ENCODE measurements at places on chromosomes 16 and 17.
A peak's percentile ranks its signal among the peaks of the same experiment; 100 is the strongest.

- no peak for DNase-seq
These were observed 451.3 kb downstream of the PMP22 start for GRCh38 chr17:14813649-14814370.

GRCh38 chr16:72744076-72744793 lies 303.7 kb downstream of the ZFHX3 start:
- no peak for DNase-seq

- DNase-seq: no peak
These were observed 47.6 kb upstream of the CACNG4 start for GRCh38 chr17:66916946-66917345.

- DNase-seq: no peak
These were observed 32.7 kb downstream of the IFT140 start for GRCh38 chr16:1579214-1579613.

GRCh38 chr17:57536289-57536688 lies 208.8 kb downstream of the CCDC182 start:
- no peak for DNase-seq

DNA sequence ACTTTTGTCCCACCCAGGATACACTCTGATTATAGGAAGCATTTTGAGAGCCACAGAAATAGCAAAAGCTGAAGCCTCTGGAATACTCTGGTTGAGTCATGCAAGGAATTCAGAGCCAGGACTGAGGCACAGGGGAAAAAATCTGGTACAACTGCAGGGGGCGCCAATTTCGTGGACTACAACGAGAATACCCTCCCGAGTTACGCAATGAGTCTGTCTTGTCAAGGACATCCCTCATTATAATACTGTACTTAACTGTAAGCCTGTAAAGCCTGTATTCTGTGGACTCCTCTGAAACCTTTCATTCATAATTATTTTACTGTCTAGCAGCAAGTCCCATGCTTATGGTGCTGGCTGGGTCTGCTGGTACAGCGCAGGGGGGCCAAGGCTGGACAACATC lies 7.8 kb downstream of the HOXB1 start:
- DNase-seq: no peak

DNA sequence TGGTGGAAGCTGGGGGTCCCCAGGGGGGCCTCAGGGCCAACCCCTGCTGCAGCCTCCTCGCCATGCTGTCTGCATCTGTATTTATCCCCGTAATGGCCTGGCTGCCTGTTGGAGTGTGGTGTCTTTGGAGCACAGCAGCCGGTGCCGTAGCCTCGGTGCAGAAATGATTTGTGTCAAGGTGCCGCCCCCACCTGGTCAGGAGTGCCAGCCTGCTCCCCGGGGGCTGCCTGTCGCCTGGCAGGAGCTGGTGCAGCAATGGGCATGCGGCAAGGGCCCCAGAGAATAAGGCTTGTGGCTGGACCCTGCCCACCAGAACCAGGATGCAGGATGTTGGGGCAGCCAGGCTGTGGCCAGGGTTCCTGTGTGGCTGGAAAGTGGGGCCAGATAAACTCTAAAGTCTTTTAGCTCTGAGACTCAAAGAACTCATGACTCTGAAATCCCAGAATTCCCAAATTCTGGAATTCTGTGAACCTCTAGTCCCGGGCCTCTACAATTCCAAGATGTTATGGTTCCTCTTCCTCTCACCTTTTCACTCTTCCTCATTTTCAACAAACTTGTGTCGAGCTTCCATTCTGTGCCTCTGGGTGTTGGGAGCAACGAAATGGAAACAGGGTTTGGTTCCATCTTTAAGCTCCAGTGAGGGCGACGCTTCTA lies 5.9 kb downstream of the CPNE2 start:
- no peak for DNase-seq

GRCh38 chr17:50381920-50382319 lies 8.9 kb downstream of the EME1 start:
- no peak for DNase-seq

GRCh38 chr16:75648265-75649076 lies 898 bp downstream of the TERF2IP start:
- DNase-seq: peak; percentile 75

- no peak for DNase-seq
These were observed 5.0 kb upstream of the ALDH3A1 start for GRCh38 chr17:19753051-19753509.

DNA sequence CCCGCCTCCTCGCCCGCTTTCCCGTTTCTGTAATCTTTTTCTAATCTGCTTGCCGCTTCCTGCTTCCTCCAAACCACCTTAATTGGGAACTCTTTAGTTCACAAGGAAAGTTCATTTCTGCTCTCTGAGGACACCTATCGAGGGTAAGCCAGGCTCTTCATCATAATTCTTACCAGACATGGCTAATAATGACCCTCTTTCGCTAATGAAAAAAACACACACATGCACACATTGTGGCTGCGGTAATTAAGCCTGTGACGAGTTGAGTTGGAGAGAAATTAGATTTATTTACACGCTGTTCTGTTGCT lies 100.6 kb downstream of the ZNF423 start:
- no peak for DNase-seq

DNA sequence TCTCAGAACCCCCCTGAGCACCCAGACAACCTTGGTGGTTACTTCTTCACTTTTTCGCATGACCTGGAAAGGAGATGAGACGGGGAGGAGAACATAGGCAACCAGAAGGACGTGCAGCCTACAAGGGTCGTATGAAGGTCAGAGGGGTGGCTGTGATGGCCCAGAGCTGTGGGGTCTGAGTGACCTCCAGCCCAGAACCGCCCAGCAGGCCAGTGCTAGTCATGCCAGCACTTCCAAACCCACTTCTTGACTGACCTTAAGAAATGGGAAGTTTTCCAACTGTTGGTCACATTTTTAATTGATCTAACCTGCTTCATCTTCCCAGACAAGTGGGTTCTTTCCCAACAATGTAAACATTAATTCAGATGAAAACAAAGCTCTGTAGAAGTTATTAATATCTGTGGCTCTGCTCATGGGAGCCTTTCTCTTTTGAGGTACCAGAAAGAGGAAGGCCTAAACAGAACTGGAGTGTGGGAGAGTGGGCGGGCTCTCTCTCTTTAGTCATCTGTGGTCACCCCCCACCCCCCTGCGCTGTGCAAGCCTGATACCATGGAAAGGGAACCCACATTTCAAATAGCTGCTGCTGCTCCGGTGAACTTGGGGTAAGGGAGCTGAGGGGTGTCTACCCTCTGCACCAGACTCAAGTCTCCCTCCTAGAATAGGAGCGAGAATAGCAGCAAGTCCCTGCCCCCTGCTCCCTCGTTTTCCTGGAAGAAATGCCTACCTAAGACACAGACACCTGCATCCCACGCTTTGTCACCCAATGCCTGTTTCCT lies 101.6 kb downstream of the RAB11FIP4 start:
- no peak for DNase-seq

DNA sequence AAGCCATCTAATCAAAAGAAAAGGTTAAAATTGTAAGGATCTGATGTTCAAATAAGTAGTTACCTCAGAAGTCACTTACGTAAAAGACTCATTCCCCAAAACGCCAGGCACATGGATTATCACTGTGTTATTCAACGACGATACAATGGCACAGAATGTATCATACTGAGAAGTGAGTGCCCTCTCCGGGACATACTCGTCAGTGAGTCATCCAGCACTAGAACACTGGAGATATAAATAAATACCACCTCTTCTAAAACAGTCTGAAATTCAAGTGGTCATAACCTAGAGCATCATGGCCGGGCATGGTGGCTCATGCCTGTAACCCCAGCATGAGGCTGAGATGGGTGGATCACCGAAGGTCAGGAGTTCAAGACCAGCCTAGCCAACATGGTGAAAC lies 24.9 kb downstream of the USP31 start:
- DNase-seq: no peak

- no peak for DNase-seq
These were observed 465.9 kb upstream of the ERCC4 start for GRCh38 chr16:13453938-13454553.

GRCh38 chr17:8118769-8119580 lies 661 bp upstream of the ALOXE3 start:
- peak; percentile 89 for DNase-seq

DNA sequence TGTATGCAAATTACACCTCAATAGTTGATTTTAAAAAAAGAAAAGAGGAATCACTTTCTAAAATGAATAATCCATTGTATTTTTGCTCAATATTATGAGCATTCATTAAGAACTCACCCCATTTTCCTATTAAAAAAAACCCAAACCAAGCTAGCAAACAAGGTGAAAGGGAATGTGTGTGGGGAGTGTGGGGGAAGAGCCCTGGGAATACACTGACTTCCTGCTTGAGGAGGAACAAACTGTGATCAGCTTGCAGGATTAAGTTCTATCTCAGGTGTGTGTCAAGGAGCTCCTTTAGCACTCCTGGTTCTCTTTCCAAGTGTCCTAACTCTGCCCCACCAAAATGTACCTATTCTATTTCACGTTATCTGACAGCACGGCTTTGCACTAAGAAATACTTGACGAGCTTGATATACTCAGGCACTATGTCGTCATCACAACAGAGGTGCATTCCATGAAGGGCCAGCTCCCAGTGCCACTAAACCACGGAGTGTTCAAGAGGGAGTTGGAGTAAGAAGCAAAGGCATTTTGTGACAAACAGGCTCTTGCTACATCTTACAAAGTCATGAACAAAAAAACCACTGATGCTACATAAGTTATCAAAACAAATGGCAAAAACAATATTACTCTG lies 73.2 kb downstream of the MYH10 start:
- no peak for DNase-seq

- no peak for DNase-seq
These were observed 16.7 kb downstream of the RHOT1 start for GRCh38 chr17:32158870-32159585.

DNA sequence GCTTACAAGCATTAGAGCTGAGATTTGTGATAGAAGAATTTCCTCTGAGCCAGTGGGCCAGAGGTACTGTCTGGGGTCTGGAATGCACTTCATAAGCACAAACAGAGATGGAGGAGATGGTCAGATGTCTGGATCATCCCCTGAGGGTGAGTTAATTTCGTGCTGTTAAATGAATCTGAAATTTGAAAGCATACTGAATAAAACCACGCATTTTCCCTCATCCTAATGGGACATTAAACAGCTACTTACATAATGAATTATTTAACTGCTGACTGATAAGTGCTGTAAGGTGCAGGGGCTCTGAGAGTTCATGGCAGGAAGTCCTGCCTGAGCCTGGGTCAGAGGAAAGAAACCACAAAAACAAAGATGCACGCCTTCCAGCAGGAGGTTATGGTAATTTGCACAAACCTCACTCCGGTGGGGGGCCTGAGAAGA lies 136.3 kb upstream of the XYLT1 start:
- DNase-seq: no peak

GRCh38 chr17:69857412-69857835 lies 217.6 kb upstream of the KCNJ16 start:
- no peak for DNase-seq

- no peak for DNase-seq
These were observed 32.9 kb downstream of the SNX29 start for GRCh38 chr16:12009462-12009861.

- DNase-seq: no peak
These were observed 365.7 kb downstream of the NPIPA8 start for GRCh38 chr16:17970816-17971331.

- peak; percentile 44 for DNase-seq
These were observed 200.8 kb downstream of the PRKCB start for GRCh38 chr16:24036614-24037013.

DNA sequence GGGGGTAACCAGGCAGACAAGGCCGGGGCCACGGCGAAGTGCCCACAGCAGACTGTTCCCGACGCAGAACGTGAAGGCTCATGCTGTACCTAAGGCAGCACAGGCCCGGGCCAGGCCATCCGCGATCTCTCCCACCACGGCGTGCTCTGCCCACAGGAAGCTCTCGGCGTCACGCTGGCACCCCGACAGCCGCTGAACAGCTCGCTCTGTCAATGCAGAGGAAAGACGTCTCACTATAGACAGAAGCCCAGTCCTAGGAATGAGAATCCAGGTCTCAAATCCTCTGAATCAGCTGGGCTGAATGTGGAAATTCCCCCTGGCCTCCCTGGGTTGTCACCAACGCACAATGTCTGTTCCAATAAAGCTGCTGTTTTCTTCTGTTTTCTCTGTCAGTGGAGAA lies 21.4 kb downstream of the SERPINF1 start:
- no peak for DNase-seq

DNA sequence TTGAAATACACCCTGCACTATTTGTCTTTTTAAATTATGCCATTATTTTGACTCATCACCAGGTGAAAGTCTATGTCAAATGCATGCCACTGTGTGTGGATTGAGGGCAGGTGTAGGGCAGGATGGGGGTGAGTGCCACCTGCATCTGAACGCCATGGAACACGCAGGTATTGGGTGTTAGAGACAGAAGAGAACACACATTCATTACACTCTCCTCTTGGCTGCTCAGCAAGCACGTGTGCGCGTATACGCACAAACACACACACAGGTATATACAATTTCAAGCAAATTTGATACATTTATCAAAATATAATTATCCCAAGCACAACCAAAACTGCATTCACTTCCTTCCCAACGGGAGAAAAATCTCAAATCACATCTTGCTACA lies 268.9 kb downstream of the NTN1 start:
- no peak for DNase-seq

DNA sequence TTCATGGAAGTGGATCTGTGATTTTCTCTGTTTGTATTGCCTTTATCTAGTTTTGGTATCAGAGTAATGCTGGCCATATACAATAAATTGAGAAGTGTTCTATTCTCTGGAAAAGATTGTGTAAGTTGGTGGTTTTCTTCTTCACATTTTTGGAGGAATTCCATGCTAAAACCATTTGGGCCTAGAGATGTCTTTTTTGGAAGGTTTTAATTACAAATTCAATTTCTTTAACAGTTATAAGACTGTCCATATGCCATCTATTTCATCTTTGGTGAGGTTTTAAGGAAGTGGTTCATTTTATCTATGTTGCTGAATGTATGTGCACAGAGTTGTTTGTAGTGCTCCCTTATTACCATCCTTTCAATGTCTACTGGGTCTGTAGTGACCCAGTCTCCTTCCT lies 46.0 kb downstream of the CACNG1 start:
- DNase-seq: no peak

GRCh38 chr17:55168958-55169687 lies 95.6 kb upstream of the HLF start:
- DNase-seq: no peak

- no peak for DNase-seq
These were observed at the start of gene RARA for GRCh38 chr17:40309031-40309948. TSS of gene RARA (plus strand) at chr17:40309180. CDS start at chr17:40331219, 22,039 bp downstream.

GRCh38 chr17:58577696-58578095 lies 63.3 kb upstream of the MTMR4 start:
- DNase-seq: peak; percentile 46

DNA sequence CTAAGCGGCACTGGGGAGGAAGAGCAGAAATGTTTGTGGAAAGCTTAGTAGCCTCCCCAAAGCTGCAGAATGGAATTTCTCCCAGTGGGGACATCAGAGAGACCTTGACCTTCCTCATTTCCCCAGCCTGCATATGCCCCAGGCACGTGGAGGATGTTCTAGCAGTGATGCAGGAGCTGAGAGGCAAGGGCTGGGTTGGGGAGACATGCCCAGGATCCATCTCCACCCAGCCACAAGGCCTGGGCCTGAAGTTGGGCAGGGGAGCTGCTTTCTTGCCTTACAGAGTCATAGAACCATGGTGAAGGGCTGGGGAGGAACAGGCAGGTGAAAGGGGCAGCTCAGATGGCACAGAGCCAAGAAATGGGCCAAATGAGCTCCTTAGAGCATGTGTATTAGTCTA lies 104.0 kb downstream of the TMEM132E start:
- no peak for DNase-seq

GRCh38 chr17:7885367-7886226 lies 3.0 kb upstream of the CHD3 start:
- peak; percentile 21 for DNase-seq

GRCh38 chr17:1629504-1630310 lies 1.1 kb upstream of the SLC43A2 start:
- DNase-seq: peak; percentile 81

All from memory B cell (primary cell).